ENCODE measurements at places on chromosomes 3 and 15. TPM values are rescaled to one million over a fixed set of nuclear protein-coding genes. Genes with fewer than 3 reads are reported as not detected.

TP63 gene
- not detected for total RNA-seq

DPPA2 gene
- not detected for total RNA-seq

TUSC7 gene
- total RNA-seq = not detected

NDUFB4 gene
- total RNA-seq = 24.6 TPM

SERPINI1 gene
- 0.65 TPM for total RNA-seq

UBA7 gene
- 23.3 TPM for total RNA-seq

PLA2G4E gene
- total RNA-seq = not detected

TRH gene
- not detected for total RNA-seq

DNA sequence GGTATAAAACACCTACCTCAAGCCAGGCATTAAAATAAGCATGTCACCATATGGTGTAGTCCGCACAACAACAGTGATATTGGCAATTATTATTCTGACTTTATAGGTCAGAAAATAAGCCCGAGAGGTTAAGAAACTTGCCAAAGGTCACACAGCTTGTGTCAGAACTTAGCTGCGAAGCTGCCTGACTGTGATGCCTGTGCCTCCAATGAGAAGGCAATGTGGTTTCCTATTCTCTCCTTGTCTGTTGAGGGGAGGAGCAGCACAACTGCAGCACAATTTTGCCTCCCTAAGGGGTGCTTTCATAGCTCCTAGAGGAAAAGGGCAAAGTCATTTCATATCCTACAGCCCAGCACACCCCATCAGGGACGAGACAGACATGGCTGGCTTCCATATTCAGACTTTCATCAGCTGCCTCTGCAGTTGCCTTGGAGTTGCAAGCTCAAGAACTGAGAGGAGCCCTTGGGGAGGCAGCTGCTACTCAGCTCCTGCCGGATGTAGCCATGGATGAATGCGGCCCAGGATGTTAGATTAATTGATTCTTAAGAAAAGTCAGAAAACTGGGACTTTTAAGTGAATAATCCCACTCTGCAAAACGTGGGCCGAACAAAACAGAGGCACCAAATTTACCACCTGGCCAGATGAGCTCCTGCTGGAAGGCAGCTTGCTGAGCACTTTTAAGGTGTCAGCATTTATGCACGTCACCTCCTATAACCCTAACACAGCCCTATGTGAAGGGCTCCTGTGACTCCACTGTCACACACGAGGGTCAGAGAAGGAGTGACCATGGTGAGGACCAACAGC is 38.5 kb downstream of the MYO5C start:
- no peak for DNase-seq

- DNase-seq = no peak
These were observed 23.2 kb downstream of the SERPINI2 start for GRCh38 chr3:167450675-167451074.

- no peak for DNase-seq
These were observed 497.7 kb downstream of the OCA2 start for GRCh38 chr15:27601239-27601960.

GRCh38 chr15:91940496-91941381 is 87.2 kb downstream of the SLCO3A1 start:
- no peak for DNase-seq

DNA sequence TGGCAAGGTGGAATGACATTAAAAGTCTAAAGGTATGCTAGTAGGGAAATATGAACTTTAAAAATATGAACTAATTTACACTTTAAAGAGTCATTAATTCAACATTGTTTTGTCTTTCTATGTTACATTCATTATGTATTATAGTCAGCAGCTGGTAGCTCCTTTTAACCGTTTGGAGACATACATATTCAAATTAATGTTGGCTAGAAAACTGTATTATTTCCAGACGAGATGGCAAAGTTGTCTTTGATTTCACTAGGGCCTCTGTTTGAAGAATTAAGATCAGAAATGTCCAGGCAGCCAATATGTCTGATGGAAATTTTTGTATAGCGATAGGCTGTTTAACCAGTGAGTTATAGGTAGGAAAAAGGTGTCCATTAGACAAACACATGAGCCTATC is 817.6 kb downstream of the GRM7 start:
- no peak for DNase-seq

- DNase-seq = no peak
These were observed 87.5 kb downstream of the FAM43A start for GRCh38 chr3:194773216-194773615.

GRCh38 chr3:121654493-121655385 is 6.0 kb downstream of the HCLS1 start:
- no peak for DNase-seq

DNA sequence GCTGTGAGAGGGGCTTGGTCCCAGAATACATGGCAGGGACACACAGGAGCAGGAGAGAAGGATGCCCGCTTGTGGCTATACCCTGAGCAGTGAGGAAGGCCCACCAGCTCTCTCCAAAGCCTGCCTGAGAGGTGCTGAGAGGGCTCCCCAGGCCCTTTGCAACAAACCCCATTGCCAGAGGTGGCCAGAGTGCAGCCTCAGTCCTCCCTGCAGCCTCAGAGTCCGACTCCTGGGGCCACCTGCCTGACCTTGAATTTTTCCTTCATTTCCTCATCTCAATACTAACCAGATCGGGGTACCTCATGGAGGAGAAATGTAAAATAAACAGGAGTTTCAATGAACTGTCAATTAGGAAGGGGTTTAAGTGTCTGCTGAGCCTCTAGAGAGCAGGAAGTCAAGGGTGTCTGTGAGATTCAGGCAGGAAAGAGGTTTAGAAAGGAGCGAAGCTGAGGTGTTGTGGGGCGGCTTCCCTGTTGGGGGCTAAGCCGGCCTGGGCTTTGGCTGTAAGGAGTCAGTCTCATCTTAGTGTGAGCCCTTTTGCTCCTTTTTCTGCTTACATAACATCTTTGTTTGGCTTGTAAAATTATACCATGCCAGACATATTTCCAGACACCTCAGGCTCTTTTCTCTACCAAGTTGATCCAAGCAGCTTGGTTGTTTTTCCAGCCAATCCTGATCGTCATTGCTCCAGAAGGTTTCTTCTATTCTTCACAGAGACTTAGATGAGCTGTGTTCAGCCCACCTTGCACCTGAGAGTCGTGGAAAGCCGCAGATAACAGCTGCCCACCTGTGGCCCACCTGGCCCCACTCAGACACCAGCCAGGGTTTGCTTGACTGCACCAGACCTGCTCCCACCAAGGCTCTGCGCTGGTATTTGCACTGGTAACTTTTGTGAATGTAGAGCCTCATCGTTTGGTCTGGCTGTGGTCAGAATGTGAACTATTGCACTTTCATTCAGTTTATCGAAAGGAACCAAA is 36.7 kb downstream of the CMTM7 start:
- DNase-seq = no peak

- no peak for DNase-seq
These were observed 14.7 kb downstream of the SLC6A1 start for GRCh38 chr3:11006986-11007933.

DNA sequence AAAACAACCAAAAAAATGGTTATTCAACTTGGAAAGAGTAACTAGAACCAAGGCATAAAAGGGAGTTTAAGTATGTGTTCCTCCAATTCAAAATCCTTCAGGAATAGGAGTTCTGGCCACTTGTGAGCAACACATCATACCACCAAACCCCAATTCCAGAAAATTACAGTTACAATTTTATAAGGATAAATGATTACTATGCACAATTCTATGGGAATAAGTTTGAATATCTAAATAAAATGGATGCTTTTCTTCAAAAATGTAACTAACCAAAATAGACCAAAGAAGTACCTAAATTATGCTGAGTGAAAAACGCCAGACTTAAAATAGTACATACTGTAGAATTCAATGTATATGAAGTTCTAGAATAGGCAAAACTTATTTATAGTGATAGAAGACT is 4.6 kb downstream of the HLTF start:
- no peak for DNase-seq

DNA sequence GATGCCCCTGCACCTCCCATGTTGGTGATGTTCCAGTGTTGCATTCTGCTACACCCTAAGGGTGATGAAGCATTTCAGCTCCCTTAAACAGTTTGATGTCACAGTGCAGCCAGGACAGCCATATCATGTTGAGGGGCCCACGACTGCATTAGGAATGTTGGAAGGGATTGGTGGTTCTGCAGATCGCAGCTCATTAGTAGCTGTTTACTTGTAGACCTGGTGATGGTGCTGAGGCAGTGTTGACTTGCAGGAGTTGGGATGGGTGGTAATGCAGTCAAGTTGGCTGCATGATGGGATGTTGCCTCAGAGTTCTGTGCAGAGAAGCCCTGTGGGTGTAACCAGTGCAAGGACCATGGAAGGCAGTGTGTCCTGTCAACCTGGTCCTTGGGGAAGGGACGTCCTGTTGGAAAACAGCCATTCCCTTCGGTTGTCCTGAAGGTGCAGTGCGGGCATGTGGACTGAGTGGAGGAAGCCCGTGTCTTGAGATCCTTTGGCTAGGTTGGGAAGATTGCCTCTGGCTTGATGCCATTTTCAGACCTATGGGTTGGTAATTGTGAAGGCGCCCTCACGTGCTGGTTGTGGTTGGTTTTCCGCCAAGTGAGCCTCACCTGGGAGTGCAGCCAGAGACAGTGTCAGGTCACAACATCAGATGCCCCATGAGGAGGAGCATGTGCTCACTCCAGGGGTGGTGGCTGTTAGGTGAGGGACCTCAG is 100.7 kb downstream of the SNRPN start:
- no peak for DNase-seq
